ENCODE measurements at places on chromosomes 3 and 15.
A peak's percentile ranks its signal among the peaks of the same experiment; 100 is the strongest.

DNA sequence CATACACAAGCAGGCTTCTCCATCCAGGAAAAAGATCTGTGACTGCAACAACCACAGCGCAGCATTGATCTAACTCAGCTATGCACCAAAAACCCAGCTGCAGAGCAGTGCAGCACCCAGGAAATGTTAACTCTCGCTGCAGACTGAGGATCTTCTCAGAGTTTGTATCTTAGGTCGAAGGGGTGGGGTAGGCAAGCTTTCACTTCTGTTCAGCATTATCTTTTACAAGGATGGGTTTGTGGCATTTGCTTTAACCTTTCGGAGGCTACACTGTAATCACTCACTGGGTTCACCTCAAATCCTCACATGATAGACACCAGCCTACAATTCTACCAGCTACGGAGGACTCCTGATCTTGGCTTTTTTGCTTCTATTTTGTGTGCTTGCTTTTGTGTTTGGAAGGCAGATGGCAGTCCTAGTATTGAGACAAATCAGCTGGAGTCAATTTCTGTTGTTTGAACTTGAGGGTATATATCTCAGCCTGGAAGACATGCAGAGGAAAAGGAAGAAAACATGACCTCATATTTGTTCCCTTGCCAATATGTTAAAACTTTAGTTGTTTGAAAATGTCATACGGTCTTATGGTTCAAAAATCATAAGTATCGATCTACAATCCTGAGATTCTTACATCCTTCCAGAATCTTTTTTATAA, 25.2 kb downstream of the LRRK1 start:
- DNase-seq: no peak

DNA sequence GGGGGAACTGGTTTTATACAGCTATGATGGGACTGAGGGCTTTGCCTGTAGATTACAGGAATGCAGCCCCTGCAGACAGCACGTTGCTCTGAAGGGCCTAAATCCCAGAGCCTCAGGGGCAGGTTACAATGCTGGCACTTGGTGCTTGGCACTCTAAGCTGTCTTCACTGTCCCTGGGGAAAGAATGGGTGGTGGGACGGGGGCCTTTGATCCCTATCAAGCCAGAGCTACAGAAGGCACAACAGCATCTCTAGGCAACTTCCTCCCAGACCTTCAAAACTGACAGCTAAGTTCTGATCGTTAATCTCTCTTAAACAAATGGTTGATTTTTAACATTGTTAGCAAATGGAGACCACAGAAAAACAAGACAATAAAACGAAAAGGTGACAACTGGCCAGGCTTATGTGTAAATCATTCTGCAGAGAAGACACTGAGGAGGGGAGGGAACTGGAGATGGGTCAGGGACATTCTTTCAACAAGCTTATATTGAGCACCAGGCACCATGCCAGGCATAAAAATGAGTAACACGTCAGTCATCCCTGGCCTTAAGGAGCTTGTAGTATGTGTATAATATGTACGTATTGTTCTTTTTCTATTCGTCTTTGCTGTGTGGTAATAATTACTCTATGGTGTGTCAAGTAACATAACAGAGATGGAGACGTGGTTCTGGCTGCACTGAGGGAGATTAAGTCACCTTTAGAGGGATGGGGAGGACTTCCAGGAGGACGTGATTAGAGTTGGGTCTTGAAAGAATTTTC, 49.1 kb downstream of the CA12 start:
- peak; percentile 82 for DNase-seq

DNA sequence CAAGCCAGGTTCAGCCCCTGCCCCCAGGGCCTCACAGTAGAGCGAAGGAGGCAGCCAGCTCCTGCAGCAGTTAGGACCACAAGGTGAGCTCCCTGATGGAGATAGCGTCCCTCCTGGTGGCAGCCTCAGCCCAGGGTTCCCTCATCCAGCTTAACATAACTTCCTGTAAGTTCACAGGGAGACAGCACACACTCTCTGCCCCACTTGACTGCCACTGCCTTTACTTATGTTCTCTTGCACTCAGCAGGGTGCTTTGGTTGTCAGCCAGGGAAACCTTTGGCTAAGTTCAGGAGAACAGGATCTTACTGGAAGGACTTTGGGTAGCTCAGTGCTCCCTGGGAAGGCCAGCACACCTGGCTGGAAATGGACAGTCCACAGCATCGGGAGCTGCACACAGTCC, 10.9 kb downstream of the KBTBD13 start:
- no peak for DNase-seq

DNA sequence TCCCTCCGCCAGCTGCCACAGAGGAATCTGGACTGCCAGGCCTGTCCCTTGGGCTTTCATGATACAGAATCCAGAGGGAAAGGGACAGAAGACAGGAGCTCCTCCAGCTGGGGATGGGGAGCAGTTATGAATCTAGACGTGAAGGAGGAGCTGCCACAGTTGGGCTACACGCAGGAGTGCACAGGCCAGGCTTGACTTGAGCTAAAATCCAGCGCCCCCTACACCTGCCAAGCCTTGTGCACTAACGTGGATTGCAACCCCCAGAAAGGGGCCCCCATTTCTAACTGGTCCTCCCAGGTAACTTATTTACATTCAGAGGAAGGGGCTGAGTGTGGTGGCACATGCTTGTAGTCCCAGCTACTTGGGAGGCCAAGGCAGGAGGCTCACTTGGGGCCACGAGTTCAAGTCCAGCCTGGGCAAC, 14.3 kb downstream of the KLHL6 start:
- no peak for DNase-seq

DNA sequence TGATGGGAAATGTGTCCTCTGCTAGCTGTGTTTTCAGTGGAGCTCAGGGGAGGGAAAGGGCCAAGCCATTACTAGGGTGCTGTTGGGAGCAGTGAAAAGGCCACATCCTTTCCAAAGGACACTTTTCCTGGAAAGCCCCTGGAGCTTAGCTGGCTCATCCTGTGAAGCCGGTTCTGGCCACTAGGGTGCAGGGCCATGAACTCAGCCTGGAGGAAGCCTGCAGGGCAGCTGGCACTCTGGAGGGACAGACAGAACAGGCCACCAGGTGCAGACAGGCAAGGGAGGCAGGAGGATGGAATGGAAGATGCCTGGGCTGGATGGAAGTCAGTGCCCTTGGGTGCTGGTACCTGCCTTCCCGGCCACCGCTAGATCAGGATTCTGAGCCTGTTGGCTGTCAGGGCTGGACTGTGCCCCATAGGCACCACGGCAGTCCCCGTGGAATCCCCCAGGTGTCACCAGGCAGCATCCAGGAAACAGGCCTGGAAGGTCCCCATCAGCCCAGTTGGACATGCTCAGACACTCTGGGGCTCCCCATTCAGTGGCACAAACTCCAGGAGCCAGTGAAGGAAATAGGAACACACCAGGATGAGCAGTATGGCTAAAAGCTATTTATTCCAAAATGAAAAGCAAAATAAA, 76.2 kb upstream of the C2CD4B start:
- DNase-seq: no peak

DNA sequence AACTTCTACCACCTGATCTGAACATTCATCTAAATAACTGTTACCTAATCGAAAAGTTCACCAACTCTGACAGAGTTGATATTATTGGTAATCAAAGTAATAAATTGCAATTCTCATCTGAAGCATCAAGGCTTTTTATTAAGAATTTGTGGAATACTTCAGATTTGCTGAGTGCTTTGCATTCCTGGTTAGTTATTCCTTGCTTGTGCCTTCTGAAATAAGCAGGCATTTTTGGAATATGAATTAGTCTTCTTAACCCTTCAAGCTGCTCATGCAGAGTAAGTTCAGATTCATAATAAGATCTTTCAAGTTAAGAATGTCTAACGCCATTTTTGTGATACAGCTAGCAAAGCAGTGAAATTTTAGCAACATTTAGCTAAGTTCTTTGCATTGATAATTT, 188.5 kb downstream of the ALCAM start:
- DNase-seq: no peak

DNA sequence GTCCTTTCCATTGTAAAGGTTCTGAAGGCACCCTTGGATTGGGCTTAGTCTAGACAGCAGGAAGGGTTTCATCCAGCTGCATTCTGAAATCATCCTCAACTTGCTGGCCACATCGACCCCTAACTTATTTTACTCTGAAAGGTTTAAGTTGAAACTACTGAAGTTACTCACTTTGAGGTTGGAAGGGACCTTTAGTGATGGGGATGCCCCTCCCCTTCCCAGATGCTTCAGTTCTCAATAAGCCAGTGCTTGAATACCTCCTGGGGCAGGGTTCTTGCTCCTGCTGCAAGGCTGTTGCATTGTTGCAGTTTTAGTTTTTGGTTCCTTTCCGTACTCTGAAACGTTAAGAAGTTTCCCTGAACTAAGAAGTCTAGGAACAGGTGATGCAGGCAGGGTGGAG, 26.4 kb downstream of the FGD5 start:
- no peak for DNase-seq

- DNase-seq: no peak
Observed at GRCh38 chr15:29105151-29105854, 164.3 kb downstream of the NSMCE3 start.

DNA sequence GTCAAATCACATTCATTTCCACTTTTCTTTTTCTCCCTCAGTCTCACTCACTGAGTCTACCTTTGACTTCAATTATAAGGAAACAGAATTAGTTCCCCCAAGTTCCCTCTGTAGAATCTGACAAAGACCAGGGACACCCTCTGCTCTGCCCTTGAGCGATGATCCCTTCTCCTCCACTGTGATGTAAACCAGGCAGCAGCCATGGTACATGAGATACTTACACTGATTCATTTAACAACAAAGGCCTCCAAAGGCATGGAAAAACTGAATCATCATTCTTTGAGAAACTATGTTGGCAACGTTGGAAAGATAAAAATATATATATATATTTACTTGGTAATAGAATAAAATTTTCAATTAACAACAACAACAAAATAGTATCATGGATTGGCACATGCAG, 84.1 kb downstream of the P3H2 start:
- DNase-seq: no peak

DNA sequence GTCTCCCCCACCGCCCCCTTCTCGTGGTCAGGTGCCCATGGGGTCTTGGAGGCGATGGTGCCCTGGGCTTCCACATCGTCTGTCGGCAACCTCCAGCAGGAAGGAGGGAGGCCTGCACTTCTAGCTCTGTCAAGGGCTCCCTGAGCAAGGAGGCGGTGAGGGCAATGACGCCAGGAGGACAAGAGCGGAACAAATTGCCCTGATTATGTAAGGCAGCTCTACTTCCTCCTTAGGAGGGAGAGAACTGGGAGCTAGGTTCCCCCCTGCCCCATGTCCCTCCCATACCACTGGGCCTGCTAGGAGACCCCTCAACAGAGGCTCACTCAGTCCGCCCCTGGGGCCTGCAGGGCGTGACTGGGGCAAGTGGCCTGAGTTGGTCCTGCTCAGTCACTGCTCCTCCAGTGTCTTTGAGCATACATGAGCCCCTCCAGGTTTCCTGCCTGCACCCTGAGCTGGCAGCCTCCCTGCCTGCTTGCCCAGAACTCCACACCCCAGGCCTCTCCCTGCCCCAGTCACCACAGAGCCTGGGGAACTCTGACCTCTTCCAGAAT, 56.1 kb downstream of the CACNA2D2 start:
- DNase-seq: no peak

DNA sequence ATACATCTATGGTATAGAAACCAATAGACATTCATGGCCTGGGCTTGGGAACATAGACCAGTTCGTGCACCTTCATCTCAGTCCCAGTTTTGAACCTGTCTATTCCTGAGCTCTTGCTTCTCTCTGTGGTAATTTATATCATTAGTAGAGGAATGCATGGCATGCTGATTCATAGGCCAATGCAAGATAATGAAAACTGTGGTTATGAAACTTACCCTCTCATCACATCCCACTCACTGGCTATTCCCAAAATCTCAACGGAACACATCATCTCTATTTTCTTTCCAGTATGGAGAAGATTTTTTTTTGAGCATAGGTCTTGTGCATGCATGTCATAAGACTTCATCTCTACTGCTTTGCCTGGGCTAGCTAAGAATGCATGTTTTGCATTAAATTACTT, 18.7 kb upstream of the P2RY12 start:
- DNase-seq: peak; percentile 46

GRCh38 chr3:165194511-165195240, 1.5 kb downstream of the SLITRK3 start:
- DNase-seq: no peak

GRCh38 chr15:77034695-77035489, 36.0 kb downstream of the TSPAN3 start:
- DNase-seq: no peak

- no peak for DNase-seq
Observed at GRCh38 chr15:65085207-65085753, 8.7 kb downstream of the KBTBD13 start.

- no peak for DNase-seq
Observed at GRCh38 chr15:80996247-80996646, 4.5 kb upstream of the TLNRD1 start.

DNA sequence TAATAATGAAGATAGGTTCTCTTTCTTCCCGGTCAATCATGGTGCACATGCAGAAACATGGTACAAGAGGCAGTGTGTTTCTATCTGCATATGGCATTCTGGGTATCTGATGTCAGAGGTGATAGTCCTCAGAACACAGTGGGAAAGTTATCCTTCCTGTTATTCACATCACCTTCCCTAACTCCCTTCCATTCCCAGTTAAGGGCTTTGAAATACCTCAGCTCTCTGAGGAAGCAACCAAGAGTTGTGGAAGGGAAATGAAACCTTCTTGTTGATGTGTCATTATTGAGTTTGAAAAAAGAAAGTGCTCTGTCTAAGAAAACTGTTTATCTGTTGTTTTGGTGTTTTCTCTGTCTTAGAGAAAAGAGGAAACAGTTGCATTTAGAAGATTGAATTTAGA, 21.9 kb upstream of the P2RY13 start:
- DNase-seq: no peak

DNA sequence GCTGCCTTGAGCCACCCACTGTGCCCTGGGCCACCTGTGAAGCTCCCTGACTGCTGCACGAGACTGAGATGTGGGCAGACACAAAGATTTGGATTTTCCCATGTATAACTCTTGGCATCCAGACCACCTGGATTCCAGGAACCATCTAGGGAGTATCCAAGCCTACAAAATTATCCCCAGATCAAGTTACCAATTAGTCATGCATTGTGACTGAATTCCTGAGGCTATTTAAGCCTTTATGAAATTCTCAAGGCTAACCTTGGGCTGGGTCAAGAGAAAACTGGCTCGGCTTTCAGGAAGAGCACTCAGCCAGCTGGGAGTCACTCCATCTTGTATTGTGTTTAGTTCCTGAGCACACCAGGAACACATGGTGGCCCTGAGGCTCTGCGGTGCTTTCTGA, 13.3 kb upstream of the ATP13A5 start:
- no peak for DNase-seq

DNA sequence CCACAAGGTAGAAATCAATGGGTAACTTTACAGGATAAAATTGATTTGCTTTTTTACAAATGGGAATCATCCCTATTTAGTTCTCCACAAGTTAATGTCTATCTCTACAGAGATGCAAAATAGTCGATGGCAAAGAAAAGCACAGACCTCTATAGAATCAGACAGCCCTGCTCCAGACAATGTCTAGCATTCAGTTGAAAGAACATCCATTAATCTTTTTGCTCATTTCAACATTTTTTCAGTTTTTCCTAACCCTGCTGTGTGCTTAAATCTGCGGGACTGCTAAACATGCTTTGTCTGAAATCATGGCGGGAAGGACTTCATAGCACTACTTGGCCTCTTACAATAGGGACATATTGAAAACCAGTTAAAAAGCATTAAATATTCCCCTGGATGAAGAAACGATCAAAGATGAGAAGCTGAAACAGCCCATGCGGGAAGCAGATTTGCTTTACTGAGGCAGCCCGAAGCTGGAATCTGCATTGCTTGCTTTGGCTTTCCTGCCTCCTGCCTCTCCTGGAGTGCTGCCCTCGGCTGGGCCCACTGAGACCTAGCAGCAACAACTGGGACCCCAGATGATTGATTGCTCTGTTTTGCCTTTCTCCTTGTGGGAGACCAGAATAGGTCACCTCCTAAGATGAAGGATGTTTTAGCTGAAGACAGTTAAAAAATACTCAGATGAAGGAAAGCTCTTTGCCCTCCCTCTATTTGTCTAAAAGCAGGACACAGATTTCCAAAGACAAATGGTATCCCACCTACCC, 38.5 kb upstream of the RASGRP1 start:
- no peak for DNase-seq

Data from hepatic stellate cell (primary cell).